Activated CD8-positive, alpha-beta T cell treated with anti-CD3 and anti-CD28 coated beads for 36 hours (primary cell): ENCODE measurements at places on chromosomes 6 and 20. TPM values are rescaled to one million over a fixed set of nuclear protein-coding genes. Genes with fewer than 3 reads are reported as not detected.
A peak's percentile ranks its signal among the peaks of the same experiment; 100 is the strongest.

DNA sequence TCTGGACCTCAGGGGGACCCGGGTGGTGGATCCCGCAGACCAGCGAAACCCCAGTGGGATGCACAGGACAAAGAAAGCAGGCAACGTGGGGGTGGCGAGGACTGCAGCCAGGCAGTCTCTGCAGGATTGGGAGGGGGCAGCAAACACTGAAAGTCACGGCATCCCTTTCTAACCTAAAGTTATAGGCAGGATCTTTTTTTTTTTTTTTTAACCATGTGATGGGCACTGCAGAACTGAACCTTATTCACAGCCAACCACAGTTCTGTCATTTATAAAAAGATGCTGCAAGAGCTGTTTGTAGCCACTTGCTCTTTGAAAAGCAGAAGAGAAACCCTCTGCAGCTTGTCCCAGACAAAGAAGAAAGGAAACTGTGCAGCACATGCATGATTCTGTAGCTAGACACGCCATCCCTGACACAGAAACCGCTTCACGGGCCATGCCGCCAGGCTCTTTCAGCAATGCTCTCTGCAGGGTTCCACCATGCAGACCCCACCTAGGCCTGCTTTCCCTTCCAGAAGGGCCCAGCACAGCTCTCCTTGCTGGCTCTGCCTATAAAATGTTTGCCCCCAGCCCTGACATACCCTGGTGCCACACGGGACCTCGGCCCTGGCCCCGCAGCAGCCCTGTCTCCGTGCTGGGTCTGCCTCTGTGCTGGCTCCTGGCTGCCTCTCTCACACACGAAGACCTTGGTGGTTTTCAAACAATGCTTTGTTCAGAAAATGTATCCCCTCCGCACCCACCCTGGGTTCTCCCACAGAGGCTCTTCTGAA, 70.8 kb downstream of the PYGB start:
- no peak overlapping the region for H3K27ac ChIP-seq
- H3K4me3 ChIP-seq: no peak overlapping the region
- peaks cover 12% of the 10 kb centered on the region for H3K36me3 ChIP-seq
- H3K27me3 ChIP-seq: no peaks in the 10 kb centered on the region
- no peak for DNase-seq

DNA sequence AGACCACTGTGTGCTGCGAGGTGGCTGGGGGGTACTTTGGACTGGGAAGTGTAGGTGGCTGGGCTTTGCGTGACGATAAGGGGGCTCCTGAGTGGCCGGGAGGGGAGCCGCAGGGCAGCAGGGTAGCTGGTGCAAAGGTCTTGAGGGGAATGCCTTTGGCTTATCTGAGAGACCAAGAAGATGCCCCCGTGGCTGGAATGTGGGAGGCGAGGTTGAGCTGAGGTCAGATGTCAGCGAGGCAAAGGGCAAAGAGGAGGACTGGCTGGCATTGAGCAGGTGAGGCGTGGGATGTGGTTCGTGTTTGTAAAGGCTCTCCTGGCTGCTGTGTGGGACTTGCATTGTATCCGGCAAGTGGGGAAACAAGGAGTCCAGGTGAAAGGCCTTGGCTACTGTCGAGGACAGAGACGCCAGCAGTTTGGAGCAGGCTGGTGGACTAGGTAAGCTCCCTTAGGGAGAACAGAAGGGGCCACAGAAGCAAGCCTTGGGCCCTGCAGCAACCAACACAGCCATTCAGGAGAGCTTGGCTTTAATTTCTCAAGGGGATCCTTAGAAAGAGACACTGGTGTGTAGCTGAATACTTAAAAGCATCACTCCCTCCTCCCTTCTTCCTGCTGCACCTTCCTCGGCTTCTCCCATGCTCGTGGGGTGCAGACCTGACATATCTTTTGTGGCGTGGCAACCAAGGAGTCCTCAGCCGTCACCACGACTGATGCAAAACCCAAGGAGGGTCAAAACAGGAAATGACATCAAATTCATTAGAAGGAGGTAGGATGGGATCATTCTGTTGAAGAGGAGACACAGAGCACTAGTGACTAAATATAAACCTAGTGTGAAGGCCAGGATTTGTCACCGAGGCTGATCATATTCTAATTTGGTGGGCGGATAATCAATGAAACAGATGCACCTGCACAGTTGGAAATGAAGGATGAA, 53.5 kb upstream of the ERVFRD-1 start:
- peaks cover 22% of the 10 kb centered on the region for H3K4me1 ChIP-seq
- DNase-seq: peak; percentile 21
- H3K27me3 ChIP-seq: no peaks in the 10 kb centered on the region
- no peaks in the 10 kb centered on the region for H3K36me3 ChIP-seq

DNA sequence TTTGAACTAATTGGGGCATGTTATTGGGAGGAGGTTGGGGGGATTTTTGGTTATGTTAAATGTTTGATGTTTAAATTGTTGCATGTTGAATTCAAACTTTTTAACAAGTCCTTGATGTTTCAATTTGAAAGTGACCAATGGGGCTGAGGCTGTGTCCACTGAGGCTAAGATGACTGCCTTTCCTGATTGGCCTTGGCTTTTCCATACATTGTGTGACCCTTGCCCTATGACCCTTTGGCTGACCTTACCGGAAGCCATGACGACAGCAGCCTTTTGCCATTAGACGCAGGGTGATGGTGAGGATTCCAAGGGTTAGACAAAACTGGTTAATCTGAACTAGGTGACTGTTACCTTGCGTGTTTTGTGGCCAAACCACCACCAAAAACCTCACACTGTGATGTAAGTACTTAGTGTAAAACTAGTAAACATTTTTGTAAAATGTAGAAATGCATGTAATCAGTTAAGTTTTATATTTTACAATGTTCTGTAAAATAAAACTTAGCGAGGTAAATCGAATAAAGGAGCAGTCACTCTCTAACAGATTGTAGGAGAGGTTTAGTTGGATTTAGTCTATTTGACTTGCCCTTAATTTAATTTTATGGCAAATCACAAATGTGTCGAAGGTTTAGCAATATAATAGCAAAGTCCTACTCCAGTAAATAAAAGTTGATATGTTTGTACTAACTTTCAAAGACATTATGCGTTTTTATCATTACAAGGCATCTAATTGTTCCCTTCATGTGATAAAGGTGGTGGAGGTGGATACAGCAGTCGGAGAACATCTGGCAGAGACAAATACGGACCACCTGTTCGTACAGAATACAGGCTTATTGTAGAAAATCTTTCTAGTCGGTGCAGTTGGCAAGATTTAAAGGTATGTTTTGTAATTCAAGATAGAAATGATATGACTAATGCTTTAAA, 1.6 kb downstream of the SRSF6 start:
- H3K4me3 ChIP-seq: peak overlapping the region; percentile 93
- peaks cover 56% of the 10 kb centered on the region for H3K36me3 ChIP-seq
- peaks cover 2% of the 10 kb centered on the region for H3K27me3 ChIP-seq
- peak overlapping the region; percentile 85 for H3K27ac ChIP-seq
- peaks cover 43% of the 10 kb centered on the region for H3K4me1 ChIP-seq

- no peak for DNase-seq
- H3K27ac ChIP-seq: no peak overlapping the region
- H3K36me3 ChIP-seq: peaks cover 31% of the 10 kb centered on the region
- H3K27me3 ChIP-seq: no peaks in the 10 kb centered on the region
- peaks cover 9% of the 10 kb centered on the region for H3K4me1 ChIP-seq
Measured at GRCh38 chr20:21161926-21162325, 36.0 kb downstream of the KIZ start.

The LRRC73 gene
- total RNA-seq: 0.18 TPM

DNA sequence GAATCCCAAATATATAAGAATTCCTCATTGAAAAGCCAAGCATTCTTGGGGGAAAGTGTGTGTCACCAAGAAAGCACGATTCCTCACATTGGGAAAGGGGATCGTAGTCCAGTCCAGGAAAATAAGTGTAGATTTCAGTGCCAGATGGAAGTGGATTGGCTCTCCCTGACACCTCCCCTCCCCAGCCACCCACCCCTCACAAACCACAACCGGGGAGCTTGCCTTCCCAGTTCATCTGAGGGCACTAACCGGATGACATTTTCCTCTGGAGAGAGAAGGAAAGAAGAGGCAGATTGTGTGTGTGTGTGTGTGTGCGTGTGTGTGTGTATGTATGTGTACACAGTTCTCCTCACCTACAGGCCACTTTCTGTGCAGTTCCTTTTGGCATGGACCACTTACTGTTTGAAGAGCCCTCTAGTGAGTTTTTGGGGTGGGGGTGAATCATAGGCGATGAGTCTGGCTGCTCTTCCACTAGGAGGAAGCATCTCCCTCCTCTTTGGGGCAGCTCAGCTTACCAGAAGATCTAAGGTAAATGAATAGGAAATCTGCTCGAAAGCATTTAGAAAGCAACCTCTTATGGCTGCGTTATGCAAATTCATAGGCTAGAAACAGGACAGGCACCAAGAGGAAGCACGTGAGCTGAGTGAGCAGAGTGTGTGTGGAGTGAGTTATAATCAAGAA, 20.8 kb downstream of the DAAM2 start:
- H3K27ac ChIP-seq: no peak overlapping the region
- H3K36me3 ChIP-seq: no peaks in the 10 kb centered on the region
- no peak for DNase-seq
- peaks cover 5% of the 10 kb centered on the region for H3K27me3 ChIP-seq

The FERMT1 gene
- 0.09 TPM for total RNA-seq

DNA sequence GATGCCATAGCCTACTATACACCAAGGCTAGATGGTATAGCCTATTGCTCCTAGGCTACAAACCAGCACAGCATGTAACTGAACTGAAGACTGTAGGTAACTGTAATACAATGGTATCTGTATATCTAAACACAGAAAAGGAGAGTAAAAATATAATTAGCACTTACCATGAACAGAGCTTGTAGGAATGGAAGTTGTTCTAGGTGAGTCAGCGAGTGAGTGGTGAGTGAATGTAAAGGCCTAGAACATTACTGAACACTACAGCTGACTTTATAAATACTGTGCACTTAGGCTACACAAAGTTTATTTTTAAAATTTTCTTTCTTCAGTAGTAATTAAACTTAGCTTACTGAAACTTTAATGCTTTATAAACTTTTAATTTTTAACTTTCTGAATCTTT, 129.5 kb downstream of the BTBD9 start:
- no peak for DNase-seq
- no peaks in the 10 kb centered on the region for H3K27me3 ChIP-seq
- H3K4me3 ChIP-seq: no peak overlapping the region
- no peak overlapping the region for H3K27ac ChIP-seq
- no peaks in the 10 kb centered on the region for H3K4me1 ChIP-seq
- H3K36me3 ChIP-seq: no peaks in the 10 kb centered on the region

GRCh38 chr6:35426074-35426473, 26.1 kb upstream of the FANCE start:
- no peak overlapping the region for H3K4me3 ChIP-seq
- no peak for DNase-seq
- H3K27ac ChIP-seq: no peak overlapping the region

The GABRR2 gene
- total RNA-seq: 0.40 TPM

The FAM162B gene
- total RNA-seq: not detected

DNA sequence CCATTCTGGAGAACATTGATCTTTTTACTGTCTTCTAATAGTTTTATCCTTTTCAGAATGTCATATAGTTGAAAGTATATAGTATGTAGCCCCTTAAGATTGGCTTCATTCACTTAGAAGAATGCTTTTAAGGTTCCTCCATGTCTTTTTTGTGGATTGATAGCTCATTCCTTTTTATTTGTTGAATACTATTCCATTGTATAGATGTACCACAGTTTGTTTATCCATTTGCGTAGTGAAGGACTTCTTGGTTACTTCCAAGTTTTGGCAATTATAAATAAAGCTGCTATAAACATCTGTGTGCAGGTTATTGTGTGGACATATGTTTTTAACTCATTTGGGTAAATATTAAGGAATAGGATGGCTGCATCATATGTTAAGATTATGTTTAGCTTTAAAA, 27.8 kb downstream of the ABT1 start:
- peaks cover 13% of the 10 kb centered on the region for H3K27me3 ChIP-seq
- no peaks in the 10 kb centered on the region for H3K36me3 ChIP-seq
- no peak overlapping the region for H3K4me3 ChIP-seq
- no peak overlapping the region for H3K27ac ChIP-seq
- no peak for DNase-seq

DNA sequence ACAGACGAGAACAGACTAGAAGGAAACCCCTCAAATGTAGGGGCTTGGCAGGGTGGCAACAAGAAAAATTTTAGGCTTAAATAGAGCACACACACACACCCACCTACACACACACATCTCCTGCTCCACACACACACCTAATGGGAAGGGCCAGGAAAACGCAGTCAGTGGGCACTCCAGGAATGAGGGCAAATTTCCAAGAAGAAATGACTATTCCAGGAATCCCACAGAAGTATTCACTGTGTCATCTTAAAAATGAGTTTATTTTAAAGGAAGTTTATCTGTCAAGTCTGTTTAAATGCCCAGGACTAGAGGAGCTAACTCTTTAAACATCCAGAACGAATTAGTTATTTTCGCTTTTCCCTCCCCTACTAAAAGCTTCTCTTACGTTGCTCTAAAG, 13.0 kb downstream of the ALDH8A1 start:
- no peak for DNase-seq
- H3K27ac ChIP-seq: peak overlapping the region; percentile 5
- no peak overlapping the region for H3K4me3 ChIP-seq
- no peaks in the 10 kb centered on the region for H3K36me3 ChIP-seq

DNA sequence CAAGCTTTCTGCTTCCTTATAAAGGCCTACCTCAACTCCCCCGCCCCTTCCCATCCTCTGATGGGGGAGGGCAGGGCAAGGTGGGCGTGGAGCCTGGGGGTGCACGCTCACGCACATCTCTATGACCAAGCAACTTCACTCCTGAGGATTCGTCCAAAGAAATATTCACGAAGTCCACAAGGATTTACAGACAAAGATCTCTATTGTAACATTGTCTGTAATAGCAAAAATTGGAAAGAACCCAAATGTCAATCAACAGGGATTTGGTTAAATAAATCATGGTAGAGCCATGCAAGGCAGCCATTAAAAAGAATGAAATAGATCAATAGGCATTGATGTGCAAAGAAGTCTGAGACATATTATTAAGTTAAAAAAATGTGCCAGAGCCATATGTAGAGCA, 130.4 kb upstream of the AFDN start:
- no peak for DNase-seq
- H3K27ac ChIP-seq: no peak overlapping the region

The E2F1 gene
- 71.2 TPM for total RNA-seq

GRCh38 chr6:25034431-25034921, 98.7 kb upstream of the RIPOR2 start:
- H3K4me3 ChIP-seq: peak overlapping the region; percentile 77
- H3K27me3 ChIP-seq: no peaks in the 10 kb centered on the region
- peaks cover 7% of the 10 kb centered on the region for H3K36me3 ChIP-seq
- peaks cover 48% of the 10 kb centered on the region for H3K4me1 ChIP-seq
